Kasumi-1 (cell line): ENCODE measurements at places on chromosomes 3 and 15.

- no peak for DNase-seq
Measured at GRCh38 chr3:58989955-58990354, 59.9 kb downstream of the CFAP20DC start.

GRCh38 chr3:146823622-146824021, 218.5 kb upstream of the PLSCR5 start:
- DNase-seq, result no peak

- no peak for DNase-seq
Measured at GRCh38 chr15:74794248-74794969, 12.5 kb downstream of the CSK start.

GRCh38 chr15:70512772-70513362, 250.5 kb downstream of the UACA start:
- DNase-seq, result peak; percentile 71

DNA sequence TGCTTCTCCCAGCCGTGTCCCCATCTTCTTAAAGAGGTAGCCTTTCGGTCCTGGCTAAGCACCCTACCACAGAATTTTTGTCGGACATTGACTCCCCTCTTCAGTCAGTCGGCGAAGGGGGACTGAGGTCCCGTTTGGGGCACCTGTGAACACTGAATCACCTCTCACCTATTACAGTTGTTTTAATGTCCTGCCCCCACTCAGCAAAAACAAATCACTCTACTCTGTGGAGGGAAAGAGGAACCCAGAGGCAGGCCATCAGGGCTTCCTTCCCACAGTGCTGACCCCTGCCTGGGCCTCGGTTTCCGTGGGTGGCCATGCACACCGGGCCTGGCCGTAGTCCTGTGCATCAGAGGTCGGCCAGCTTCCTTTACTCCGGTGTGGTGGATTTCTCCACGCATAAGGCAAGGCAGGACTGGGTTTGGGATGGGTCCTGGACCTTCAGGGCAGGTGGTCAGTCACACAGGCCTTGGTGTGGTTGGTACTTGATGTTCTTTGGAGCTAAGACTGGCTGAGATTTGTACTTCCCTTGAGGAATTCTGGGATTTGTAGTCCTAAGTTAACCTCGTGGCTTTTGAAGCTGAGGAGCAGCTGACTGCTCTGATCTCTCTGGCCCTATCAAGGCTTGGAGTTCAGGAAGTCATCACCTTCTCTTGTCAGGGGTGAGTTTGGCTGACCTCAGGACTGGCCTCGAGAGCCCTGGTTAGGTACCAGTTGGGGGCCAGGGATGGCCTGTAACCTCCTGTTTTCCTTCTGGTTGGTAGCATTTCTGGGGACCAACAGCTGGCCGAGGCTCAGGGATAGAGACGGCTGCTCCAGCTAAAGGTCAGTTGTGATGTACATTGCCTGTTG, 627 bp upstream of the FAM131A start:
- DNase-seq, result peak; percentile 34

DNA sequence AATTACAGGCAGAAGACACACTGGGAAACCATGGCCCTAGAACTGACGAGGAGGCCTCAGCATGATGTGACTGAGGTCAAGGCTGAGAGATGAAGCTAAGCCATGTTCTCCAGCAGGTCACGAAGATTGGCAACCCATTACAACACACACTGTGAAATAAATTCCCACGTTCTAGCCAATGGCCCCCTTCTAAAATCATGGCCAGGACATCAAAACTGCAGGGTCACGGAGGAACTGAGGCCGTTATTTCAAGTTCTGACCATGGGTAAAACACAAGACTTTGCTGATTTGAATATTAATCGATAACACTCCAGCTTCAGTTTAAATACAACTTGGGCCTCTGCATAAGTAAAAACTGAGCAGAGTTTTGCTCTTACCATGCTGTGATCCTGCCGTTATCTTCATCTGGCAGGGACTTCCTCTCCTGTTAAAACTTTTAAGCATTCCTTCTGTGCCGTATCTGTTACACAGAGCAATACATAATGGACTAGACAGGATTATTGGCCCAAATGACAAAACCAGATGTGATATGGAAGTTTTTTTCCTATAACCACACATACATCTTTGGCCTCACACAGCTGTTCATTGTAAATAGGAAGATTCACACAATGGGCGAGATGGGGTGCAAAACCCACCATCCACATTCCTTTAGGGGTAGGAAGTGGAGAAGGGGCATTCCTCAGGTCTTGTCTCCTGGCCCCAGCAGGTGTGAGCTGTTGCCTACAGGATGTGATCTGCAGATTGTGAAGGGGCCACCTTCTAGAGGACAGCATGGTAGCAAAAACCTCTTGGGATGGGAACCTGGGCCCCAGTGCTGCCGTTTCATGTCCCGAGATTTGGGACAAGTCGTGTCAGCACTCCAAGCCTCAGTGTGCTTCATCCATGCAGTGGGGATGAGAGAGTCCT, 207.4 kb downstream of the OPA1 start:
- DNase-seq, result no peak

DNA sequence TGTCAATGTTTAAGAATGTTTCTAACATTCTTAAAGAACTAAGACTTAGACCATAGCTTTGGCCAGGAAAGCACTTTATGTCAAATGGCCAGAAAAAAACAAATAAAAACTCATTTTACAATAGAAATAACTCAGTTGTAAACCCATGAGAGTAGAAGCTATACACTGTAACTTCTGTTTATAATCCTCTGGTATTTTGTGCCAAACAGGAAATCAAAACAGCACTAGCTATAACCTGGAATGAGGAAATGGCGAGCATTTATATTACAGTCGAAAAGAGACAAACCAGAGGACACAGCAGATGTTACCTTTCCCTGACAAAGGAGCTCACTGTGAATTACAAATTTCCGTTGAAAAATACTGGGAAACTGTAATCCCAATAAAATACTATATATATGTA, 10.3 kb downstream of the GK5 start:
- DNase-seq, result no peak

DNA sequence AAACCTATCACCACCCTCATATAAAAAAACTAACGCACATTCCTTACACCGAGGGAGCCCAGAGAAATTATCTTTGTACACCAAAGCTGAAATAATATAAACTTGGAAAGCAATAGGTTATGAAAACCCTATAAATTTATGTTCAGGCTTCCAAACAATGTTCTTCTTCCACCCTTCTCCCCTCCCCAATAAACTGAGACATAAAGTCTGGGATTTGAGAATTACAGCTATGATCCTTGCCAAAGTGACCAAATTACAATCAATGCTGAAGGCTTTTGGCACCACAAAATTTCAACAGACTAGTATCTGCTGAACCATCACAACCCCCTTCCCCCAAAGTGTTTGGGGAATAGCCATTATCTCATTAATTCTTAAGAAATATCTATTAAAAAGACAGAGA, 237.8 kb downstream of the FMN1 start:
- no peak for DNase-seq

DNA sequence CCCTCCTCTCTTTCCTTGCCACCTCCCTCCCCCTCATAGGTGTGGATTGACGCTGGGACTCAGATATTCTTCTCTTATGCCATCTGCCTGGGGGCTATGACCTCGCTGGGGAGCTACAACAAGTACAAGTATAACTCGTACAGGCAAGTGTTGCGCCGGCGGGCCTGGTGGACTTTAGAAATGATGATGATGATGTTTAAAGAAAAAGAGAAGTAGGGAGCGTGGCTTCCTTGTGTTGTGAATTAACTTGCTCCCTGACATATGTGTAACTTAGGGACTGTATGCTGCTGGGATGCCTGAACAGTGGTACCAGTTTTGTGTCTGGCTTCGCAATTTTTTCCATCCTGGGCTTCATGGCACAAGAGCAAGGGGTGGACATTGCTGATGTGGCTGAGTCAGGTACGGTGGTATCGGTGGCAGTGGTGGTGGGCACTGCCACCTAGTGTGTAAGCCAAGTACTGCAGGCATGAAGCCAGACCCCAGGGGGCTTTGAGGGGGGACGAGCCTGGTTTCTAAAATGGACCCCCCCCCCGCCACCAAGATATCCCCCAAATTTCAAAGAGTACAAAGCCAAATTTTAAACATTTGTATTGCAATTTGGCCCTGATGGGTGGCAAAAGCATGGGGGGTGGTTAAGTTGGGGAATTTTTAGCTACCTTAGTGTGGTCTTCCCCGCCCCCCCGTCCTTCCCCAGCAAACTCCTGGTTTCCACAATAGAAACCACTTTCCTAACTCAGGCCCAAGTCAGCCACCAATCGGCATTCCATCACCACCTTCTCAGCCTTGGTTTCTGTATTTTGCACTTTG, 65.6 kb downstream of the SLC6A6 start:
- peak; percentile 28 for DNase-seq
